Stromal cell of bone marrow (primary cell): ENCODE measurements at places on chromosomes 5 and 9.

DNA sequence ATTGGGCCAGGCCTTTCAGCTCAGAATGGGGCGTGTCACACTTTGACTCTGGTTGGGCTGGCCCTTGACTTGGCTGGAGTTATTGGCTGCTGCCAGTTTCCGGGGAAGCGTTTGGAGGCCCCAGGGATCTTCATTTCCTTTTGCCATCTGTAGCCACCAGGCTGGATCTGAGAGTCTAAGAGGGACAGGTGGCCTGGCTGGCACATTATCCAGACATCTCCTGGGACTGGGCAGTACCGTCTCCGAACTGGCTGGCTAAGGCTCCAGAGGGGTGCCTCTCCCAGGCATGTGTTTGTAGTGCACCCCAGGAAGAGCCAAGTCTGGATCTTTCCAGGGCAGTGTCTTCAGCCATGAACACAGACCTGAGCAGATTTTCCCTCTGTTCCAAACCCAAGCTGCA lies 9.7 kb upstream of the JADE2 start:
- DNase-seq = no peak

GRCh38 chr9:17291766-17292165 lies 156.9 kb downstream of the CNTLN start:
- no peak for DNase-seq

DNA sequence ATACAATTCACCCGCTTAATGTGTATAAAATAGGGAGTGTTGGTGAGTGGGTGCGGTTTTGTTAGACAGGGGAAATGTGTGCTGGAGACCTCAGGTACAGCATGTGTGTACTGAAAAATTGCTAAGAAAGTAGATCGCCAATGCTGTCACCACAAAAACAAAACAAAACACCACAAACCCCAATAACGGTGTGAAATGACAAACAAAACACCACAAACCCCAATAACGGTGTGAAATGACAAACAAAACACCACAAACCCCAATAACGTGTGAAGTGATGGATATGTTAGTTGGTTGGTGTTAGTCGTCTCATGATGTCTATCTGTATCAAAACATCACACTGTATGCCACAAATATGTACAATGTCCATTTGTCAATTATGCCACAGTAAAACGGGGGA lies 14.2 kb upstream of the GFPT2 start:
- no peak for DNase-seq

- DNase-seq = peak; percentile 30
Measured at GRCh38 chr9:126398403-126399058, 71.9 kb downstream of the MVB12B start.

DNA sequence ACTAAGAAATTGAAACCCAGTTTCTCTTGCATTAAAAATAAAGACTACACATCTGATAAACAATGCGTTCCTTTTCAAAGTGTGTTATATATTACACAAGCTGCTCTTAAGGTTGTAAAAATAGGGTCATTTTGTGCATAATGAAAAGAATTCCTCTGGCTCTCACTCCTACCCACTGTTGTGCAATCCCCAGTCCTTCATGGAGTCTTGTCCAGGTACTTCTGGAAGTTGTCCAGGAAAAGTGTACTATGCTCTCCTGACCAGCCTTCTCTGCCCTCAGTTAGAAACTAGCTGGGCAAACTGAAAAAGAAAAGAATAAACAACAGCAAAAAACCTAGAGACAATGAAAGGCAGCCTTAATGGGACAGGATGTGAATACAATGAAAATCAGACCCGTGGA lies 345.5 kb upstream of the PAPPA start:
- no peak for DNase-seq

DNA sequence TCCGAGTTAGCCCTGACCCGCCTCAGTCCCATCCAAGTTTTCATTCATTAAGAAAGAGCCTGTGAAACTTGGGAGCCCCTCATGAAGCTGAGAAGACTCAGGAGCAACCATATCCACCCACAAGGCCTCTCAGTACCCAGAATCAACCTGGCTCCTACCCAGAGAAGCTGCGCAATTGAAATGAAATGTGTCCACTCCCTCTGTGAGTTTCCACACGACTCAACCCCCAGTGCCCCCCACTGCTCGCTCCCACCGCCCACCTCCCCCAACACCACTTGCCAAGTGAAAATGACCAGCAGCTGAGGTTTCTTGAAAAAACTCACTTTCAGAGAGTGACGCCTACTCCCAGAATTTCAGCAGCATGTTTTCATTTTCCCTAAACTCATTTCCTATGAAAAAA lies 104.6 kb downstream of the CDK5RAP2 start:
- DNase-seq = peak; percentile 81

GRCh38 chr5:73160239-73160671 lies 12.7 kb upstream of the TMEM174 start:
- DNase-seq = no peak

DNA sequence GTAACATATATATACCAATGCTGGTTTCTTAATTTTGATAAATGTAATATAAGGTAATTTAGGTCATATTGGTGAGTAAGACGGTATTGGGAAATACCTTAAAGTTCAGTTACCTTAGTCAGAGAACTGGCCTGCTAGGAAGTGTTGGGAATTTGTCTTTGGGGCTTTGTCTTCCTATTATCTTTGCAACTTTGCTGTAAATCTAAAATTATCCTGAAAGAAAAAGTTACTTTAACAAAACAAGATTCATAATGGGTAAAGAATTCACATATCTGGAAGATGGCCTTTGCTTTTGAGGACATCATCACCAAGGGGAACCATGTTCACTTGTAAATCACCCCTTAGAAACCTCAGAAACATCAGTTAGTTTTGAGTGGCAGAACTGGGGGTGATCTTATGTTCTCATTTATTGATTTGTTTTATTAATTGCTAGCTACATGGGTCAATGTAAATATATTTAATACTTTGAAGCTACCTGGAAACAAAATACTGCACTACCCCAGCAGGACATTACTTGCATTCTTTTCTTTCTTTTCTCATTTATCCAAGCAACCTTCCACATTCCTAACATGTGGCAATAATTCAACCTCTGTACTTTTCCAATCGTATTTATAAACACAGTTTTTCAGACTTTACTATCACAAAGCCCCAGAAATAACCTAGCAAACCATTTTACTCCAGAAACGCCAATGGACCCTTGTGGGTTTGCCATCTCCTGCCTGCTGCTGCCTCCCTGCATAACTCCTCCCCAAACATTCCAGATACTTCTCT lies 41.4 kb downstream of the GLIS3 start:
- no peak for DNase-seq

- no peak for DNase-seq
Measured at GRCh38 chr5:148760945-148761638, 65.3 kb upstream of the ADRB2 start.

DNA sequence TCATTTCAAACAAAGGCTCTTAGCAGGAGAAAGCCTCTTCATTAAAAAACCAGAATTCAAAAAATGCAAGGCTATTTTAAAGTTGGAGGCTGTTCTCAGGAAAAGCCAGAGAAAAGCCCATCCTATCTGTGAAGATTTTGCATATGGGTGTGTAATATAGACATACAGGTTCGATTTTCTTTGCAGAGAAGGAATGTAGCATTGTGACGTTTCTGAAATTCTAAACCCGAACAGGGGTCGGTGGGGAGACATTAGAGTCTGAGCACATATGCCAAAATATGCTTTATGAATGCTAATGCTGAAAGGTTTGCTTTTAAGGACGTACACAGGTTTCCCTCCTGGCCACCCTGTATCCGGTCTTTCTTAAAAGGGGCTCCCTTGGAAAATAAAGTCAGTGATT lies 363.1 kb upstream of the PAPPA start:
- DNase-seq = no peak

GRCh38 chr5:133696782-133697507 lies 84.6 kb upstream of the FSTL4 start:
- DNase-seq = no peak

- DNase-seq = no peak
Measured at GRCh38 chr5:157915638-157916037, 56.7 kb upstream of the CLINT1 start.

GRCh38 chr5:42720251-42720650 lies 36.4 kb upstream of the CCDC152 start:
- DNase-seq = no peak

- DNase-seq = no peak
Measured at GRCh38 chr9:93059715-93060578, 1.4 kb downstream of the SUSD3 start.

GRCh38 chr9:82588301-82589180 lies 474.4 kb downstream of the RASEF start:
- no peak for DNase-seq
